Colonic mucosa (tissue), 4 donors: ENCODE measurements at places on chromosomes 2 and 18. TPM values are rescaled to one million over a fixed set of nuclear protein-coding genes. Genes with fewer than 3 reads are reported as not detected.

GRCh38 chr2:72145289-72145657, 2.4 kb downstream of the CYP26B1 start:
- no peak for DNase-seq

GRCh38 chr2:135954020-135954601, 31.3 kb downstream of the DARS1 start:
- no peak for DNase-seq

- DNase-seq = no peak
These were observed 49.3 kb downstream of the CD226 start for GRCh38 chr18:69898241-69898861.

Gene SOWAHC
- 35.7 TPM for total RNA-seq

Gene FBXO15
- not detected for total RNA-seq

Gene LPIN1
- 17.3 TPM for total RNA-seq

Gene IL36G
- total RNA-seq = 0.69 TPM
